Uterus (tissue), 4 donors: ENCODE measurements at places on chromosomes 2 and 18. TPM values are rescaled to one million over a fixed set of nuclear protein-coding genes. Genes with fewer than 3 reads are reported as not detected.

- H3K27ac ChIP-seq: no peak overlapping the region
- DNase-seq: no peak
- H3K4me3 ChIP-seq: no peak overlapping the region
- no peaks in the 10 kb centered on the region for H3K27me3 ChIP-seq
- no peaks in the 10 kb centered on the region for H3K4me1 ChIP-seq
These were observed 1023.7 kb downstream of the BCL11A start for GRCh38 chr2:59529726-59530125.

GRCh38 chr18:22556222-22557167 lies 138.8 kb upstream of the CTAGE1 start:
- no peaks in the 10 kb centered on the region for H3K27me3 ChIP-seq
- peak overlapping the region; percentile 53 for H3K27ac ChIP-seq
- no peaks in the 10 kb centered on the region for H3K36me3 ChIP-seq

DNA sequence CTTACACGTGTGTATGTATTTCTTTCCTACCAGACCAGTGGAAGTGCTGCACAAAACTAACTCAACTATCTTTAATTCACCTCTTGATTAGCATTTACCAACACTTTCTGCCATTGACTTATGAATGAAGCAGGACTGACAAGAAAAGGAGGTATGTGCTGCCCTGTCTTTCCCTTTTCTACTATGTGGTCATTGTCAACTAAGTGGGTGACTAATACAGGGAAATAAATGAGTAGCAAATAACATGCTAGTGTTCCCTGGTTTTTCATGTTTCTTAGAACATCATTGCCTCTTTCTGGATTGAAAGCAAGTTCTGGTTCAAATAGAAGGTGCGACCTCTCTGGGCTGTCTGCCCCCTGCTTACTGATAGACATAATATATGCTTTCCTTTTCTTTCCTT lies 58.0 kb downstream of the LINC00305 start:
- no peak for DNase-seq
- H3K4me1 ChIP-seq: no peaks in the 10 kb centered on the region
- no peaks in the 10 kb centered on the region for H3K36me3 ChIP-seq
- H3K27me3 ChIP-seq: no peaks in the 10 kb centered on the region
- no peak overlapping the region for H3K4me3 ChIP-seq

- H3K36me3 ChIP-seq: no peaks in the 10 kb centered on the region
- no peak overlapping the region for H3K27ac ChIP-seq
- no peak for DNase-seq
These were observed 422.9 kb downstream of the ARHGAP15 start for GRCh38 chr2:143551971-143552650.

DNA sequence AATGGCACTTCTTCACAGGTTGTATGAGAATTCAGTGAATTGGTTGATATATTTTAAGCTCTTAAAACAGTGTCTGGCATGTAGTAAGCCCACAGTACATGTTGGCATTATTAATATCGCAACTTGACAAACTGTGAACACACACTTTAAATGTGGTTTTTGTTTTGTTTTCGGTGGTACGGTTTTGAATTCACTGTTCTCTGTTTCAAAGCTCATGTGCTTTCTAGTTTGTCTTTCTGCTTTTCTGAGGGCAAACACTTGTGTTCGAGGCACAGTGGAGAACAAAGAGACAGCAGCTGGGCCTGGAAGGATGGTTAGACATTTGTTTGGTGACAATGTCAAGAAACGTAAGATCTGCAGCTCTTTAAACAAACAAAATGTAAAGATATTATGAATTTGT lies 276.5 kb upstream of the MC4R start:
- H3K27ac ChIP-seq: no peak overlapping the region
- no peaks in the 10 kb centered on the region for H3K36me3 ChIP-seq
- H3K4me1 ChIP-seq: no peaks in the 10 kb centered on the region
- no peak for DNase-seq

- H3K4me3 ChIP-seq: no peak overlapping the region
- no peaks in the 10 kb centered on the region for H3K27me3 ChIP-seq
- H3K27ac ChIP-seq: no peak overlapping the region
- H3K4me1 ChIP-seq: no peaks in the 10 kb centered on the region
- H3K36me3 ChIP-seq: no peaks in the 10 kb centered on the region
These were observed 259.7 kb upstream of the STON1 start for GRCh38 chr2:48270209-48270608.

DNA sequence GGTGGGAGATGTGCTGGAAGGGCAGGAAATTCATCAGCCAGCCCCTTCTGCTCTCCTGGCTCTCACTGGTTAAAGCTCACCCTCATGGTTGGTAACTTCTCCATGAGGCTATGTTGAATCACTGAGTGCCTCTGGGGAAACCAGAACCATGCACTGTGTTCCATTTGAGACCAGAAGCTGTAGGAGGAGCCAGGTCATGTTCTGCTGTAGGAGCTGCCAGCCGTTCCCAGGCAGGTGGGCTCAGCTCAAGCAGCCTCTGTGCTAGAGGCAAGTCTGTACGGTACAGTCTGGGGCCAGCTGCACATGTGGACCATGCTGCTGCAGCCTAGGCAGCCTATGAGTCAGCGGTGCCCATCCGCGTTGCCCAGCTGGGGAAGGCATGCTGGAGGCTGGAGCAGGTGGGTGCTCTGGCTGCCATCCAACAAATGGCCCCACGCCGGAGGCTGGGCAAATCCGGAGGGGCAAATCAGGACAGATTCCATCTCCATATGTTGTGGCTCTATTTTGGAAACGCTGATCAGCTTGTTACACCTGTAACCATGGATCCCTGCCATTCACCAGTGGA lies 22.0 kb upstream of the KCNF1 start:
- H3K27ac ChIP-seq: no peak overlapping the region
- no peak overlapping the region for H3K4me3 ChIP-seq
- DNase-seq: no peak
- H3K4me1 ChIP-seq: no peaks in the 10 kb centered on the region

GRCh38 chr2:241225545-241225944 lies 37.1 kb downstream of the ANO7 start:
- H3K27ac ChIP-seq: no peak overlapping the region
- no peak for DNase-seq
- no peaks in the 10 kb centered on the region for H3K4me1 ChIP-seq
- H3K36me3 ChIP-seq: no peaks in the 10 kb centered on the region
- no peak overlapping the region for H3K4me3 ChIP-seq

DNA sequence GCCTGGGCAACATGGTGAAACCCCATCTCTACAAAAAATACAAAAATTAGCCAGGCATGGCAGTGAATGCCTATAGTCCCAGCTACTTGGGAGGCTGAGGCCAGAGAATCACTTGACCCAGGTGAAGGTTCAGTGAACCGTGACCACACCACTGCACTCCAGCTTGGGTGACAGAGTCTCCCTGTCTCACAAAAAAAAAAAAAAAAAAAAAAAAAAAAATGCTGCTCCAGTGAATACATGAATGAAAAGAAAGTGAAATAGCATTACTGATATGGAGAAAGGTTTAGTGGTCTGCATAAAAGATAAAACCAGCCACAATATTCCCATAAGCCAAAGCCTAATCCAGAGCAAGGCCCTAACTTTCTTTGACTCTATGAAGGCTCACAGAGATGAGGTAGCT lies 44.5 kb downstream of the METTL8 start:
- H3K4me1 ChIP-seq: no peaks in the 10 kb centered on the region
- DNase-seq: no peak
- no peak overlapping the region for H3K27ac ChIP-seq
- no peak overlapping the region for H3K4me3 ChIP-seq
- H3K36me3 ChIP-seq: no peaks in the 10 kb centered on the region

GRCh38 chr2:81084101-81084500 lies 779.5 kb upstream of the LRRTM1 start:
- H3K4me1 ChIP-seq: no peaks in the 10 kb centered on the region
- no peaks in the 10 kb centered on the region for H3K36me3 ChIP-seq
- no peak for DNase-seq
- no peak overlapping the region for H3K27ac ChIP-seq

GRCh38 chr2:201926067-201926466 lies 107.6 kb upstream of the FZD7 start:
- H3K4me3 ChIP-seq: no peak overlapping the region
- H3K4me1 ChIP-seq: no peaks in the 10 kb centered on the region
- no peak overlapping the region for H3K27ac ChIP-seq
- H3K36me3 ChIP-seq: no peaks in the 10 kb centered on the region

GRCh38 chr2:9166579-9167377 lies 39.8 kb upstream of the ASAP2 start:
- H3K27me3 ChIP-seq: no peaks in the 10 kb centered on the region
- H3K4me1 ChIP-seq: peaks cover 4% of the 10 kb centered on the region
- no peak overlapping the region for H3K27ac ChIP-seq
- DNase-seq: no peak

DNA sequence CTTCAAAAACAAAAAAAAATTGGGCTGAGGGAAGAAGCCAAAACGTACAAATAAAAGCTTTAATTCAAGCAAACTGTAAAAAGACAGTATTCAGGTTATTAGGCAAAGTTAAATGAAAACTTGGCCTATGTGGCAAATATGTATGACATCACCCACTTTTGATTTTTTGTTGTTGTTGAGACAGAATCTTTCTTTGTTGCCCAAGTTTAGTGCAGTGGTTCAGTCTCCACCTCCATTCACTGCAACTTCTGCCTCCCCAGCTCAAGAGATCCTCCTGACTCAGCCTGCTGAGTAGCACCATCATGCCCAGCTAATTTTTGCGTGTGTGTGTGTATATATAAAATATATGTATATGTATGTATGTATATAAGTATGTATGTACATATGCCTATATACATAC lies 440.4 kb upstream of the NRXN1 start:
- no peak for DNase-seq
- H3K27ac ChIP-seq: no peak overlapping the region
- H3K36me3 ChIP-seq: no peaks in the 10 kb centered on the region
- H3K4me1 ChIP-seq: no peaks in the 10 kb centered on the region
- H3K4me3 ChIP-seq: no peak overlapping the region

Gene SLC9A4
- total RNA-seq: 1.2 TPM

Gene RTP5
- total RNA-seq: not detected

Gene NAT8
- not detected for total RNA-seq

Gene RAB17
- total RNA-seq: 0.26 TPM

Gene PROC
- total RNA-seq: not detected

Gene CCDC102B
- total RNA-seq: 3.2 TPM

Gene IL1R2
- 2.9 TPM for total RNA-seq

Gene SIX3
- total RNA-seq: not detected

Gene SH3RF3
- 5.1 TPM for total RNA-seq

Gene TNP1
- not detected for total RNA-seq
